ENCODE measurements at places on chromosomes 7 and 10.

GRCh38 chr7:67771846-67772605 is 775.4 kb downstream of the TYW1 start:
- no peak for DNase-seq

DNA sequence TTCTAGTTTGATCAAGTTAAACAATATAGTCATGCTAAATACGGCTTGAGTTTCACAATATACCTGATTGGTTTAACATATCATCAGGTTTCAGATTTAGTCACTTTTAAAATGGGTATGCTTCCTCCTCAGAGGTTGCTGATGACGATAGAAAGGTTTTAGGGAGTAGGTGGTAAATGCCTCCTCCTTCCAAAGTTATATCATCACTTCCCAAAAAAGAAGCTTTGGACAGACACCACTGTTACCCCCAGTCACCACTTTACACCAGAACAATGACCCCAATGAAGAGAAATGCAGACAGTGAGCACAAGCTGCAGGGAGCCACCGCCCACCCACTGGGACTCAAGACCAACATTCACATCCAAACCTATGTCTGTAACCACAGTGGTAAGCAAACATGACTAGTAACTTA is 244.6 kb downstream of the SORCS1 start:
- no peak for DNase-seq

DNA sequence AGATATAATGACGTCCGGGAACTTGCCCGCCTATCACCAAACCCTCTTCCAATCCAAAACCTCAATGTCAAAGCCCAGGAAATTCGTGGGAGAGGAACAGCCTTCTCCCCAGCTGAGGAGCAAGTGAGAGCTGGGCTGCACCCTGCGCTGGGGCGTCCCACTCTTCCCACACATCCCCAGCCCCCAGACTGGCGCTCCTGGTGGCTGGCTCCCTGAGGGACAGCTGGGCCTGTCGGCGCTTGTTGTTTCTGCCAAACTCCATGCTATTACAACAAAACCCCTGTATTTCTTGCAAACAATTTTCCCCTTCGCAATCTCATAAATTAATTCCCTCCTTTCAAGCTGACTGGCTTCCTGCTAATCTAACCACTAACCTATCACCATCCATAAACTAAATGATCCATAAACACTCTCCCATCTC is 53.0 kb downstream of the GRID1 start:
- no peak for DNase-seq

- no peak for DNase-seq
Measured at GRCh38 chr10:11799736-11800080, 23.4 kb upstream of the PROSER2 start.

DNA sequence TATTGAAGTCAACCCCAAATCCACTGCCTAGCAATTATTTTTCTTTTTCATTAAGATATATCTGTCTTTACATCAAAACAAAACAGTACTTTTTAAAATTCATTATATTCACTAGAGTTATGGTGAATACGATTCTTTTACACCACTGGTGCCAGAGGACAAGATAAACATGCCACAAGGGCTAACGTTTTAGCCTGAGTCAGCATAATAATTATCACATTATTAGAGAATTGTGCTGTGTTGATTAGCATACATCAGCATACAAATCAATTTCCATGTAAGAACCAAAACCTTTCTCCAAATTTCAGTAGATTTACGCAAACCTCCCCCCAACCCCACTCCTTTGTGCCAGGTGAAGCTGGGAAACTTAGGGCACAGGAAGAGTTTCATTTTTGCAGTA is 131.1 kb upstream of the TMEM106B start:
- DNase-seq, result no peak

Measured in CD4-positive, alpha-beta T cell treated with Interleukin-1 beta for 1 hour (primary cell).